ENCODE measurements at places on chromosomes 6 and 20.

GRCh38 chr6:50993941-50994720, 175.5 kb downstream of the TFAP2B start:
- no peak for DNase-seq

- DNase-seq: peak; percentile 89
Measured at GRCh38 chr20:11454966-11455799, 462.5 kb upstream of the BTBD3 start.

GRCh38 chr6:50135968-50136367, 86.2 kb upstream of the DEFB112 start:
- no peak for DNase-seq

GRCh38 chr20:58515233-58516212, at the start of gene APCDD1L:
APCDD1L (minus strand) TSS chr20:58515399; CDS start chr20:58514707, 692 bp downstream.
- peak; percentile 62 for DNase-seq

- DNase-seq: peak; percentile 64
Measured at GRCh38 chr6:166996406-166996805, 2.8 kb upstream of the CEP43 start.

- DNase-seq: no peak
Measured at GRCh38 chr20:50280851-50281655, 90.4 kb downstream of the CEBPB start.
